Epithelial cell of proximal tubule (primary cell): ENCODE measurements at places on chromosomes 2 and 18.

DNA sequence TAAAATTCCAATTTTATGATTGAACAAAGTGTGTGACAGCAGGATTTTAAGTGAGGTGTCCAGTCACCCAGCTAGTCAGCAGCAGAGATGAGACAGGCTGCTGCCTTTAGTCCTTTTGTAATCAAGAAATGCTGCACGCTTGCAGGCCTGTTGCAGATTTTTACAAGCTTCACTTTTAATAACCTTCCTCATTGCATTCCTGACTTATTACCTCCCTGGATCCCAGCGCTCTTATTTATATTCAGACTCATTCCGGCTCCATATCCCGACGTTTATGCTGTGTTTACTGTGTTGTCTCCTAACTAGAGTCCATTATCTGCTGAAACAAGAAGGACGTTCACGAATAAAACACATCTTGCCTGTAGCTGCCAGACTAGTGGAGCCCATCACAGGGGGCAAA is 442.5 kb upstream of the KLHL29 start:
- DNase-seq, result no peak

- no peak for DNase-seq
These were observed 94.3 kb downstream of the NFATC1 start for GRCh38 chr18:79489899-79490625.

GRCh38 chr2:126935774-126936173 is 37.1 kb downstream of the TEX51 start:
- no peak for DNase-seq

GRCh38 chr18:26763446-26764110 is 101.9 kb downstream of the AQP4 start:
- DNase-seq, result no peak

- no peak for DNase-seq
These were observed 5.9 kb upstream of the SCYGR2 start for GRCh38 chr2:227592694-227593387.

GRCh38 chr2:3420769-3421397 is 41.4 kb downstream of the TRAPPC12 start:
- DNase-seq, result no peak

DNA sequence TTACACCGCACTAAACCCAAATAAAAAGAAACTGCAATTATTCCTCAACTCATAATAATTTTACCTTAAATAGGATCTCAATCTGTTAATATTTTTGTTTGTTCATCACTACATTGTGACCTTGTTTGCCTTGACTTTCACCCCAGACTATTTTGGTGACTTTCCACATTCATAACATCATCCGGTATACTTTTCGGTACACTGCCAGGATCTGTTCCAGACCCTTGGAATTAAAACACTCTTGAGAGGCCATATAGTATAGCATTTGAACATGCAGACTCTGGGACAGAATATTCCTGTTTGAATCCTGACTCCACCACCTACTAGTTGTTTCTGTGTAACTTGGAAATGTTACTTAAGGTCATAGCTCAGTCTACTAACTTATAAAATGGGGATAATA is 577.4 kb downstream of the METTL4 start:
- DNase-seq, result no peak
